HEK293T (cell line): ENCODE measurements at places on chromosomes 7 and 10.

DNA sequence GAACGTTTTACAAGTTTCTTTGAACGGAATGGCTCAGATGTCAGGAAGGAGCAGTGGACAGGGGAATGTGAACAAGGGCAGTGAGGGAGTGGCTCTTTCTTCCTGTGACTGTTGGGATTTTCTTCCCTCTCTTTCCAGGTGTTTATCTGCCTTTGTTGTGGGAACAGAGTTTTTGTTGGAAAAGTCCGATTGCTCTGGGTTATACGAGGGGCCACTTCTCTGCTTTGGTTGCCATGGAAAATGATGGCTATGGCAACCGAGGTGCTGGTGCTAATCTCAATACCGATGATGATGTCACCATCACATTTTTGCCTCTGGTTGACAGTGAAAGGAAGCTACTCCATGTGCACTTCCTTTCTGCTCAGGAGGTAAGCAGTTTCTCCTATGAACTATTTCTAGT lies 41.4 kb downstream of the ZRANB1 start:
- DNase-seq: no peak

- DNase-seq: peak; percentile 39
Observed at GRCh38 chr10:69861251-69862240, 59.8 kb downstream of the COL13A1 start.

GRCh38 chr7:40843338-40843985 lies 708.7 kb downstream of the SUGCT start:
- no peak for DNase-seq

DNA sequence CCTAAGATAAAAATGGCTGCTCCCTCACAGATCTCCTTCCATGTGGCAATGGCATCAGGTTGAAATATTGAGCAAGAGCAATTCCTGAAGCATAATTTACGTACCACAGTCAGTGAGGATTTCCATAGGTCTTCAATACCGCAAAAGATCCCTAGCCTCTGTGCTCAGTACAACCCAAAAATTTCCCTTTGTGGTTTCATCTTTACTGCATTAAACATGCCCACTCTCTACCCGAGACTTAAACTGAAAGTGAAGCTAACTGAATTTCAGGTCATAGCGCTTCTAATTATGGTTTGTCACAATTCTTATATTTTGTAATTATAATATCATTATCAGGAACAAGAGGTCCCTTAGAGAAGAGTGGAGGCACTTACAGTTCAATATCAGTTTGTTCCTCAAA lies 1071.1 kb downstream of the XPNPEP1 start:
- DNase-seq: no peak

GRCh38 chr7:114130866-114131265 lies 212.1 kb upstream of the PPP1R3A start:
- no peak for DNase-seq

DNA sequence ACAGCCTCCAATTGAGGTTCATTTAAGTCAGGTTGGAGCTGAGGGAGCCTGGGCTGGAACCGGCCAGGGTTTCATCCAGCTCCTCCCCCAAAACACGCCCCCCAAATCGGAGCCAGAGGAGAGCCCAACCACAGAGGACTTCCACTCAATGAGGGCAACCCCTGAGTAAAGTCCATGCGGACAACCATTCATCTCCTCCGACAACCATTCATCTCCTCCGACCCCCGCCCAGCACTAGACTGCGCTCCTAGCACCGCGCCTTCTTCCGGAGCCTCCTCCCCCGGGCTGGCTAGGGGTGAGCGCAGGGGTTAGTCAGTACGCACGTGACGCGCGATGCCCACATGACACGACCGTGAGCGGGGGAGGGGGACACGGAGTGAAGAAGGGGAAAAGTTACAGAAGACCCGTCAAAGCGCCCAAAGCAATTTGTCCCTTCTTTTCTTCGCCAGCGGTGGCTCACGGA lies 1.4 kb downstream of the MAGI2 start:
- peak; percentile 75 for DNase-seq

DNA sequence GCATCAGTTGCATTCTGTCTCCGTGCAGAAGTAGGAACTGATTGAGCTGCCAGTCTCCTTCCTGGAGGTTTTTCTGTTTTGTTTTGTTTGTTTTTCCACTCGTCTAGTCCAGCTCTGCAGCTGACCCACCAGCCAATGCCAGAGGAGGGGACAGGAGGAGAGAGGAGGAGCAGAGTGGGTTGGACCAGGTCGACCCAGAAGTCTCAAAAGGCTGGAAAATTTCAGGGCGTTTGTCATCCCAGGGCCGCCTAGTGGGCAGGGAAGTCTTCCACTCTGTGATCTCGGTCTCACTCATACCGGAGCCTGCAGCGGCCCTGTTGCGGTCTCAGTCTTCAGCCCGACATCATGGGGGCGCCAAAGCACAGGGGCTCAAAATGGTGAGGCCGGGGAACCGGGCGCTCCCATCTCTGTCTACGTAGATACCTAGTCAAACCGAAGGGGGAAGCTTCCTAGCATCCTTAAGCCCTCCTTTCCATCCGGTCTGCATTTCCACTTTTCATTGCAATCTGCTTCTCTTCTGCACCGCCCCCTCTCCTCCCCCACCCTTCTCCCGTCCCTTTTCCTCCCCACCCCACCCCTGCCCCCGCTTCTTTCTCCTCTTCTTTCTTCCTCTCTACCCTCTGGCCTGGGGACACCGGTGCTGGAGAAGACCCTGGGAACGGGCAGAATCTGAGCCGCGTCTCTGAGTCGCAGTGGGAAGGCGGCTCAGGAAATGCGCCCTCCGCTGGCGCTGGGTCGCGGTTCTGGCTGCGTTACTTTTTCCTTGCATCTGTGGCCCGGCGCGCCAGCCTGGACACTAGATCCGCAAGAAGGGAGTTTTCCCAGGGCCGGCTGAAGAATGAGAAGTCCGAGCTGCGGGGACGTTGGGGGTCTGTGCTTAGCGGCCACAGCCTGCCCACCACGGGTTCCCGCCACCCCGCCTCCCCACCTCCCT lies 16.2 kb upstream of the PAX2 start:
- peak; percentile 79 for DNase-seq

GRCh38 chr7:132218876-132219275 lies 357.4 kb downstream of the PLXNA4 start:
- no peak for DNase-seq

- DNase-seq: no peak
Observed at GRCh38 chr10:71833451-71834342, 17.4 kb downstream of the PSAP start.

- no peak for DNase-seq
Observed at GRCh38 chr7:90709501-90710465, 113.7 kb downstream of the CDK14 start.

- DNase-seq: no peak
Observed at GRCh38 chr10:69160809-69161241, 19.2 kb upstream of the SUPV3L1 start.

DNA sequence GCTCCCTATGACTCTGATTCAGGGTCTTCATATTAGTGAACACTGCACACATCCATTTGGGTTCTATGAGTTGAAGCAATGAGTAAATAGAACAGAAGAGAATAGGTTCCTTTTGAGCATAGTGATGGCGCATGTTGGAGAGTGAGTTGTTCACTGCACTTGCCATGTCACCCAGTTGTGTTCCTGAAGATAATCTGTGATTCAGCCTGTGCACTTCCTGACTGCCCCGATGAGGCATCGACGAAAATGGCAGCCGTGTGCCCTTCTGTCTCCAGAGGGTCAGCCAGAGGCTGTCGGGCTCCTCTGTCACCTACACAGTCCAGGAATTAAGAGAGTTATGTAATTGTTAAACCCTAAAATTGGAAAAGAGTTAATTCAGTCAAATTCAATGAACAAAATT lies 94.7 kb downstream of the GALNT11 start:
- DNase-seq: no peak

GRCh38 chr7:134691546-134692343 lies 45.1 kb downstream of the BPGM start:
- DNase-seq: no peak

- no peak for DNase-seq
Observed at GRCh38 chr7:45031829-45032228, 31.8 kb downstream of the CCM2 start.

DNA sequence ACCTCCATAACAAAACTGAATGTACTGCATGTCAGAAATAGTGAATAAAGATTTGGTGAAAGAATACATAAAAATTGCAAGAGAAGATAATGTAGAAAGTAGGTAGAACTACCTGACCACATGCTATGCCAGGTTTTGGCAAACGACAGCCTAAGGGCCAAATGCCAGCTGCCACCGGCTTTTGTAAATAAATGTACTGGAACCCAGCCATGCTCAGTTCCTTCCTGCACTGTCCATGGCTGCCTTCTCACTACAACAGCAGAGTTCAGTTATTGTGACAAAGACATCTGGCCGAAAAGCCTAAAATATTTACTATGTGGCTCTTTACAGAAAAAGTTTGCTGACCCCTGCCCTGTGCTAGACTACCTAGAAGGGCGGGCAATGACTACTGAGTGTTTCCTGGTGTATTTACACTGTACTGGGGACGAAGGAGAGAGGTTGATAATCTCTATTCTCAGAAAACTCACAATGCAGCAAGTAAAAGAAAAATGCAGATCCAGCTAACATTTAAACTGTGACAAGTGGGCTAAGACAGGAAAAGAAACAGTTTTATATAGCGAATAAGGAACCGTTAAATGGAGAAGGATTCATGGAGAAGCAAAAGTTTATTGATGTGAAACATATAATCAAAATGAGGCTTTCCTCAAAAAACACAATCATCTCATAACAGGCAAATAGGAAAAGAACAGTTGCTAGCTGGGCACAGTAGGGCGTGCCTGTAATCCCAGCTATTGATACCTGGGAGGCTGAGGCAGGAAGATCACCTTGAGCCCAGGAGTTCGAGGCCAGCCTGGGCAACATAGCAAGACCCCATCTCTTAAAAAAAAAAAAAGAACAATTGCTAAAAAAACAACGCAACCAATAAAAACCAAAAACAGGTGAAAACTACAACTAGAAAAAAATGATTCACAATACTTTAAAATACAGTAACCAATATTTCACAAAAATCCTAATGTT lies 13.7 kb downstream of the KIN start:
- no peak for DNase-seq
